ENCODE measurements at places on chromosomes 1 and 21. TPM values are rescaled to one million over a fixed set of nuclear protein-coding genes. Genes with fewer than 3 reads are reported as not detected.

Gene FGR
- 0.18 TPM for total RNA-seq

Gene CAPZB
- total RNA-seq = 491 TPM

Gene RHD
- not detected for total RNA-seq

Gene NPHP4
- total RNA-seq = 20.1 TPM

Gene C1orf87
- not detected for total RNA-seq

GRCh38 chr1:172671591-172671990 is 12.7 kb downstream of the FASLG start:
- no peak for DNase-seq

DNA sequence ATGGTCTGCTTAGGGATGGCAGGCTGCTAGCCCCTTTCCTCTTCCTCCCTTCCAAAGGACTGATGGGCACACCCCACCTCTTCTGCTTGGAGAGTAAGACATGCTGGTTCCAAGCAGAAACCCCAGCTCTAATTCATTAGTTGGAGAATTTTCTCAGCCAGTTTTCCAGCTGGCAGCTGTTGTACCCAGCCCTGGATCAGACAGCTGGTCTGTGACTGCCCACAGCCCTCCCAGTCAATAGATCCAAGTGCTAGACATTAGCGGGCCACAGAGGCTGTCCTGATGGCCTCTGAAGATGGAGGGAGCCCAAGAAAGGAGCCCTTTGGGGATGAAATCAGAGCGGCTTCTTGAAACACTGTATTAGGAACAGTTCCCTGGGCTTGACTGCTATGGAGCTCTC is 35.8 kb downstream of the ACOT11 start:
- DNase-seq = no peak

GRCh38 chr1:222266223-222267196 is 281.4 kb downstream of the HHIPL2 start:
- no peak for DNase-seq

- DNase-seq = no peak
These were observed 187.7 kb upstream of the LMO4 start for GRCh38 chr1:87140831-87141540.

DNA sequence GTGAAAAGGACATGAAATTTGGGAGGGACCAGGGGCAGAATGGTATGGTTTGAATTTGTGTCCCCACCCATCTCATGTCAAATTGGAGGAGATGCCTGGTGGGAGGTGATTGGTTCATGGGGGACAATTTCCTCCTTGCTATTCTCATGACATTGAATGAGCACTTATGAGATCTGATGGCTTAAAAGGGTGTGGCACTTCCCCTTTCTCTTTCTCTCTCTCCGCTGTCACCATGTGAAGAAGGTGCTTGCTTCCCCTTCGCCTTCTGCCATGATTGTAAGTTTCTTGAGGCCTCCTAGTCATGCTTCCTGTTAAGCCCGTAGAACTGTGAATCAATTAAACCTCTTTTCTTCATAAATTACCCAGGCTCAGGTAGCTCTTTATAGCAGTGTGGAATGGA is 7.6 kb upstream of the GBP4 start:
- DNase-seq = no peak

DNA sequence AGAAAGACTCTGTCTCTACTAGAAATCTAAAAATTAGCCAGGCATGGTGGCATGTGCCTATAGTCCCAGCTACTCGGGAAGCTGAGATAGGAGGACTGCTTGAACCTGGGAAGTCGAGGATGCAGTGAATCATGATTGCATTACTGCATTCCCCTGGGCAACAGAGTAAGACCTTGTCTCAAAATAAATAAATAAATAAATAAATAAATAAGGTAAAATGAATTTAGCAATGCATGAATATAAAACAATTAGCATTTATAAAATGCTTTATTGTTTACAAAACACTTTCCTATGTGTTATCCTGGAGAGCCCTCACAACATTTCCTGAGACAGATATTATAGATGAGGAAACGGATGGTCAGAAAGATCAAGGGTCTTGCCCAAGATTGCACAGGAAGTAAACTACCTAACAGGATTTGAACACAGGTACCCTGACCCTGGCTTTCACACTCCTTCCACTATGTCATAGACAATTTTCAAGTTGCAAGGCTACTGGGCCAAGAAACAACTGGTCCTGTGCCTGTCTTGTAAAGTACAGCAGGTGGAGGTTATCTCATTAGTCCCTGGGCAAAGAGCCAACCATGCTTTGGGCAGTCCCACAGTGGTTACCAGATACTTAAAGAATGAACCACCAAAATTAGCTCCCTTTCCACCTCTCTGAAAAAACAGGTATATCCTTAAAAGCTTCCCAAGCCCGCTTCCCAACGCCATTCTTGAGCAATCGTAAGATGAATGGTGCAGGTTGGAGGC is 15.4 kb upstream of the VSIG8 start:
- DNase-seq = no peak

DNA sequence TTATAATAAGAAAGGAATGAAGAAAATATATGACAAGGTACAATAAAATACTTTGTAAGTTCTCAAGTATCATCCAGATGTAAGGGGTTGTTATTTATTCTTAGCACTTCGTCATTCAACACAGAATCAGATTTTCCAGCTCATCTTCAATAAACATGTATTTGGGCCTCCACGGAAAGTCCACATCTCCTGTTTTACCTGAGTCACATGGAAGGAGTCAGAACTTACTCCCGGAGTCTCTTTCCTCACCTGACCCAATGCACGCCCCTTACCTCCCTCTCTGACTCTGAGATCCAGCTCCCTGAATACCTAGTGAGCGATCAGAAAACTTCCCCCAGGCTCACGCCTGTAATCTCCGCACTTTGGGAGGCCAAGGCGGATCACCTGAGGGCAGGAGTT is 1.5 kb upstream of the PMVK start:
- no peak for DNase-seq
